ENCODE measurements at places on chromosomes 5 and 9.

GRCh38 chr5:80871541-80871961 lies 88.6 kb upstream of the RASGRF2 start:
- DNase-seq: no peak

DNA sequence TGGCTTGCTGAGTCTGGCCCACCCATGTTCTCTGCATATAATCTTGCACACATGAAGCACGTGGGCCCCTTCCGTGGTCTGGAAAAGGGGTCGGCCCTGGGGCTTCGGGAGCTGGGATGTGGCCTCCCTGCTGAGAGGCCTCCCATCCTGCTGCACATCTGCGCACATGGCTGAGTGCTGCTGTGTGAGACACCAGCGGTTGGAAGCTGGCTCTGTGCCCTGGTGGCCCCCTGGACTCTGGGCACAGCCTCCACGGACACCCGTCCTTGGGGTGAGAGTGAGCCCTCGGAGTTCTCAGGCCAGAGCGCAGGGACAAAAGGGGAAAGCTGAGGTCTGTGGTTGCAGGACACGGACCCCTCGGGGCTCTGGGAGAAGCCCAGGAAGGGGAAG lies 115.8 kb downstream of the RXRA start:
- DNase-seq: no peak

DNA sequence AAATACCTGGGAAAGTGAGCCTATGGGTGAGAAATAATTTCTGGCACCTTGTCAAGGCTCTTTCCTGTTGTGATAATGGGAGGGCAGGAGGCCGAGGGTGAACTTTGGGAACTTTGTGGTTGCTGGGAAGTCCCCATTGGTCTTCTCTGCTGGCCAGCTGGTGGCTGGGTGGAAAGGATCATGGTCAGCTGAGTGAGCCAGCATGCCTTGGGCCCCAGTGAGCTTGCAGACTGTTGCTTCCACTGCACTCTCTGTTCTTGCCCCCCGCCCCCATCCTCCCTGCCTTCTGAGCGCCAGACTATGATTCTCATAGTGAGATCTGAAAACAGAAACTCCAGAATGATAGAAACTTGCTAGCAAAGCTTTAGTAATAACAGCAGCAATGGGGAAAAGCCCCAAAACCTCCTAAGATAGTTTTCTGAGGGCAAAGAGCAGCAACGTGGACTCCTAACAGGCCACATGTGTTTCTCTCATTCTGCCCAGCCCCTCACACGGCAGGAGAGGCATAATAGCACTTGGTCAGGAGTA lies 139.2 kb upstream of the SMARCA2 start:
- no peak for DNase-seq

DNA sequence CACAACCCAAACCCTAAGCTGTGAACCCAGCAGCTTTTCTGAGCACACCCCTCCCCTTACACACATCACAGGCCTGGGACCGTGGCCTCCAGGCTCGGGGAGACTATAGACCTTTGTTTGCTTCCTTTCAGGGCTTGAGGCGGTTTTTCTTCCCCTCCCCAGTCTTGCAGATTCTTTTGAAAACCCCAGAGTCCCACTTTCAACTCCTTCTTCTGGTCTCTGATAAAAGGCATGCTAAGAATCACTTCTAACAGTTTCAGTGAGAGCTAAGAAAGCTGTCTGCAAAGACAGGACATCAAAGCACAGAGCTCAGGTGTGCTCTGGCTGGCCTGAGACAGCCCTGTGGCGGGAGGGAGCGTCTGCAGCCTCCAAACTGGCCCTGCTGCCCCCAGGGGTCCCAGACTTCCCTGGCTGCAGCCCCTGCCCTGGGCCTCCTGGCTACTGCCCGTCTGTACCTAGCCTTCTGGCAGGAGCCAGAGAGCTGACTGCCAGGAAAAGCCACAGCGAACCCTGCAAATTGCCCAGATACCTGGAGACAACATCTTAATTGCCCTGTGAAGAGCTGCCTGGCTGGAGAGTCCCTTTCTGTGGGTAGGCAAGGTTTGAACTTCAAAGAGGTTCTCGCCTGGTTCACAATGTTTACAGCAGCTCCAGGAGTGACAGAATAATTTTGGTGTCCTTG lies 138.9 kb downstream of the GADD45G start:
- DNase-seq: no peak

DNA sequence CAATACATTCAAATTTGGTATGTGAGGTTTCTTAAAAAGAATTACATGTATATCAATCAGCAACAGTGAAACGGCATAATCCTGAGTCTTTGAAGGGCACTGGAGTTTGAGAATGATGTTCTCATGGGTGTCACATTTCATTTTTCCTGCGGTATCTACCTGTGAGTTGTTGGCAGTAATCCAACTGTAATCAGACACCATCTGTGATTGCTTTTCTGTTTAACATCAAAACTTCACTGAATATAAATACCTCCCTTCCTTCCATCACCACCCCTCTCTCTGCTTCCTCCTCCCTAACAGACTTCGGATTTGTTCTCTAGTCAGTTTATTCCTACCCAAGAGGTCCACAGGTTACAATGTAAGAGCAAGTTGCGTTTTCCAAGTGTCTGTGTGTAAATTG lies 275.2 kb upstream of the PCSK5 start:
- DNase-seq: no peak

DNA sequence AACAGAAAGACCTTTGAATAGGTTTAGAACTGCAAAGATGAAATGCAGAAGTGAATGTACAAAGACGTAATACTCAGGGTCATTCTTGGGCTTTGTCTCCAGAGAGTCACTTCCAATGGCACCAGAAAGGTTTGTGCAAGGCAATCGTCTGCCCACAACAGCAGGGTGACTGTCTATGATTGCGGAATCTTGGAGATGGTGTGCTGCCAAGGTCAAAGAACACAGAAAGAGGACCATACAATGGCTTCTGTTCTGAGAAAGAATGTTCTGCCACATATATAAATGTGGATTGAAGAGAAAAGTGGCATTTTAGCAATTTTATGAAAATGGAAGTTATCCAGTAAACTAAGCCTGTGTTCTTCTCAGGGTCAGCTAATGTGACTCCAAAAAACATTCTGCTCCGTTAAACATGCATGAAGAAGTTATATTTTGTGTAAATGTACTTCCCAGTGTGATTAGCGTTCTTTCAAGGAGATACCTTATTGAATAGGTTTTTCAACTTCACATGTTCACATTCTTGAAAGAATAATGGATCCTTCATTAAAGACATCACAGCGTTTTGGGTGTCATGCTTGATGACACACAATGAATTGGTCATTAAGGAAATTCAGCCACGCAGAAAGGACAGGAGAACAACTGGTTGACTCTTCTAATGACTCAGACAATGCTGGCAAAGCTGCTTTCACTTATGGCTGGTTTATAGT lies 73.4 kb upstream of the CDH6 start:
- DNase-seq: no peak

DNA sequence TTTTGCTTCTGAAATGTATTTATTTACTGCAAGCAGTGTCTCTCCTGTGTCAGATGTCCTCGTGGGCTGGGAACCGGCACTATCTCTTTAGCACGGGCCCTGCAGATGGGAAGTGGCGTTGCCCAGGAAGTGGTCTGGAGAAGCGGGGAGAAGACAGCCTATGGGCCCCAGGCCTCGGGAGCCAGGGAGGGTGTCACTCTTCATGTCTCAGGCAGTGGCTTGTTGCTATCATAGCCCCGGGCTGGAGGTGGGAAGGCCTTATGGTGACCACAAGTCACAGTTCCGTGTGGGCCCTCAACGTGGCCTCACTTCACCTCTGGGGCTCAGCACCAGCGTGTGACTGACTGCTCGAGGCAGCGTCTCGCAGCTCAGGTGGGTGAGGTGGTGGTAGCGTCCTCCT lies 41.4 kb downstream of the SYK start:
- DNase-seq: no peak

GRCh38 chr5:22850981-22851380 lies 2.2 kb downstream of the CDH12 start:
- DNase-seq: no peak

GRCh38 chr9:119689879-119690278 lies 320.6 kb upstream of the BRINP1 start:
- no peak for DNase-seq

- DNase-seq: no peak
Measured at GRCh38 chr5:21154526-21154925, 1166.5 kb upstream of the CDH18 start.

- DNase-seq: no peak
Measured at GRCh38 chr5:23445573-23445972, 61.8 kb upstream of the PRDM9 start.

- no peak for DNase-seq
Measured at GRCh38 chr9:88990041-88990728, 1.1 kb upstream of the S1PR3 start.

DNA sequence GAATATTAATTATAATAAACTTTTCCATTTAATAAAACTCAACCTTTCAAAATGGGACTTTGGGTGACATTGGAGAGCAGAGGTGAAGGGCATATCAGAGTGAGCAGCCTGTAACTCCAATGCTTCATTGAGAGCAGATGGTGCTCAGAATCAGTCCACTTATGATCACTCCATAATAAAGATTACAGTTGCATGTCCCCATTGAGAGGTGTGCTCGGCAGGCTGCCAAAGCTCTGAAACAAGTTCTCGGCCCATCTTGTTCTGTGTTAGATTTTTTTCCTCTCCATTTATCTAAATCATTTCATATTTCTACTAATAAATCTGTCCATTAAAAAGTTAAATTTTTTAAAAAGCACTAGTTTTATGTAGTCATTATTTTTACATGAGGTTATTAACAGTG lies 1786.4 kb upstream of the WWC1 start:
- DNase-seq: no peak

DNA sequence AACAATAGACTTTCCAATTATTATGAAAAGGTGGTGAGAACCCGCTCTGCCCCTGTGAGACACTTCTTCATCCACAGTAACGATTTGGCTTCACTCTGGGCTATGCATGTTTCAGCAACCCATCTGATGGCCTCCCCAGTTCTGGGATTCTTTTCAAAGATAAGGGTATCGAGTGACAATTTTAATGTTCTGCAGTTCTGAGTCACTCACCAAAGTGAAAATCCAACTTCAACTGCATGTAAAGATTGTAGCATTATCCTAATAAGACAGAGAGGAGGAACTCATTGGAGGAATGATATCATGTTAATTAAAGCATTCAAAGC lies 1078.3 kb upstream of the SEMA6A start:
- no peak for DNase-seq

DNA sequence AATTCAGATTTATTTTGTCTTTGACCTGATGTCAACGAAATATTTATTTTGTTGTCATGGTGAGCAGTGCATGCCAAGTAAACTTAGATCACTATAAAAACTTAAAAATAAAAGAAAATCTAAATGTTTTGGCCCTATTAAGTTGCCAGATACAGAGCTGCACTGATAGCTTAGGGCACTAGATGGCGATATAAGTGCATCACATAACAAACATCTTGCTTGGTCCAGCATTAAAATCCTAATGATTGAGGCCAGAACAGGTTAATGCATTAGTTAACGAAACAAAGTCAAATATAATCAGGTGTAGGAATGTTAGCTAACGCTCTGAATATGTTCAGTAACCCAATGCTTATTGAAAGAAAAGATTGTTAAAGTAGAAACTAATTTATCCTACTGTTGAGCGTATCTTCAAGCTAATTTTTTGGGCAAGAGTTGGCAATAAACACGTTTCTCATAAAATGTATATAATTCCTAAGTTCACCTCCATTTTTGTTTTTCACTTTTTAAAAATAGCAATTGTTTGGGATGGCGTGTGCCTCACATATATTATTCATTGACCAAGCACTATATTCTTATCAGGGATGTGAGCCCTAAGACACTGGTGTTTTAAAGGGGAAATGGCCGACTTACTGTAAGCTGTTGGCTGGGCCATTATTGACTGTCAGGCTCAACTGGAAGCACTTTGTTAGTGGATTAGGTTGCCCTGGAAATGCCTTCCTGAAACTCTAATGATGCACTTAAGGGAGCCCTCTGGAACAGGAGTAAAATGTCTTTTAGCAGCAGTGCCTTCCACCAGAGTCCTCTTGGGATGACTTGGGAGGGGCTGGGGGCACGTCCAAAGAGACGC lies 33.3 kb downstream of the KCTD16 start:
- no peak for DNase-seq

DNA sequence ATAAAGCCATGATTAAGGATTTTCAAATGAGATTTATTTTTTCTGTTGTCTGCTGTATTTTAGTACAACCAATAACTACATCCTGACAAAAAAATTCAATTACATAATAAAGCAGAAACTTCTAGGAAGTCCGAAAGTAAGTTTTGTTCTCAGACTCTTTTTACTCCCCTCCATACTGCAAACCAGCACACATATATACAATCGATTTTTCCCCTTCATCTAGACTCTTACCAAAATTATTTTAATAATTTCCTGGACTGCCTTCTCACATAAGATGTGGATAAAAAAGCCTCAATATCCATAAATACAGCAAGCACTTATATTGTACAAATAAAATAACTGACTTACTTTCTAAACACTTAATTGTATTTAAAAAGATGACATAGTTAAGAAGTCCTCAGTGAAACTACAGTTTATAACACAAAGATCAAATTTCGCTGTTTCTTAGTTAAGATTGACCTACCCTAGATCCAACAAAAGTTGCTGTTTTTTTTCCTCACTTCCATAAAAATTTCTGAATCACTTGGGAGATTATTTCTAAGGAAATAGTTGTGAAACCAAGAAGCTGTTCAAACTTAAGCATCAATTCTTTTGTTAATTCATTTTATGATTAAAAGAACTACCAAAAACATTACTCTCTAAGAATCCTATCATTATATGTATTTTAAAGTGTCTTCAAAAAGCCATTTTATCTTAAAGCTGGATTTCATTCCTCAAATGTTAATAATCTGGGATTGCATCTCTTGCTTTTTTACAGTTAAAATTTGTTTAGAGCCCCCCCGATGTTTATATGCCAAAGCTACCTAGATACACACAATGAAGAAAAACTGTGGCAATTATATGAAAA lies 74.7 kb upstream of the IFNE start:
- no peak for DNase-seq

GRCh38 chr9:86163503-86163902 lies 64.1 kb upstream of the GOLM1 start:
- DNase-seq: no peak

- no peak for DNase-seq
Measured at GRCh38 chr5:126198531-126198930, 224.7 kb upstream of the GRAMD2B start.

GRCh38 chr9:98958271-98958984 lies 14.7 kb downstream of the COL15A1 start:
- DNase-seq: no peak

DNA sequence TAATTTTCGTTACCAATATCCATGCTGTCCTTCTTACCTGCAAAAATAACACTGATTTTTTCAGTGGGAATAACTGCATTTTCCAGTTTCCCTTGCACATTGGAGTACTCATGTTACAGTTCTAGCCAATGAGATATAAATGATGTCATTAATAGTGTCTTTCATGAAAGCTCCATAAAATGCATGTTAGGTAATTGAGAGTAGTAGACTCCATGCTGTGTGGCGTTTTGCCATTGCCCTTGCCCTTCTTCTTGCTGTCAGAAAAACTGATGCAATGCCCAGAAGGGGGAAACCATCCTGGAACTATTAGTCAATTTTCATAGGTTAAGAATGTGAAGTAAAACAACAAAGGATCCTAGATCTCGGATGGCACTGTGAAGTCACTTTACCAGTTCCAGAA lies 1765.3 kb downstream of the EFNA5 start:
- DNase-seq: no peak

- no peak for DNase-seq
Measured at GRCh38 chr5:10913841-10914240, 152.8 kb upstream of the DAP start.
